ENCODE measurements at places on chromosomes 5 and 9. TPM values are rescaled to one million over a fixed set of nuclear protein-coding genes. Genes with fewer than 3 reads are reported as not detected.
A peak's percentile ranks its signal among the peaks of the same experiment; 100 is the strongest.

The BHMT2 gene
- 29.6 TPM for total RNA-seq

The C5orf58 gene
- total RNA-seq, result not detected

The FOXI1 gene
- total RNA-seq, result not detected

The GFI1B gene
- 1.1 TPM for total RNA-seq

The WDR38 gene
- 0.59 TPM for total RNA-seq

The GFRA3 gene
- total RNA-seq, result 3.2 TPM

The GABRP gene
- 0.10 TPM for total RNA-seq

DNA sequence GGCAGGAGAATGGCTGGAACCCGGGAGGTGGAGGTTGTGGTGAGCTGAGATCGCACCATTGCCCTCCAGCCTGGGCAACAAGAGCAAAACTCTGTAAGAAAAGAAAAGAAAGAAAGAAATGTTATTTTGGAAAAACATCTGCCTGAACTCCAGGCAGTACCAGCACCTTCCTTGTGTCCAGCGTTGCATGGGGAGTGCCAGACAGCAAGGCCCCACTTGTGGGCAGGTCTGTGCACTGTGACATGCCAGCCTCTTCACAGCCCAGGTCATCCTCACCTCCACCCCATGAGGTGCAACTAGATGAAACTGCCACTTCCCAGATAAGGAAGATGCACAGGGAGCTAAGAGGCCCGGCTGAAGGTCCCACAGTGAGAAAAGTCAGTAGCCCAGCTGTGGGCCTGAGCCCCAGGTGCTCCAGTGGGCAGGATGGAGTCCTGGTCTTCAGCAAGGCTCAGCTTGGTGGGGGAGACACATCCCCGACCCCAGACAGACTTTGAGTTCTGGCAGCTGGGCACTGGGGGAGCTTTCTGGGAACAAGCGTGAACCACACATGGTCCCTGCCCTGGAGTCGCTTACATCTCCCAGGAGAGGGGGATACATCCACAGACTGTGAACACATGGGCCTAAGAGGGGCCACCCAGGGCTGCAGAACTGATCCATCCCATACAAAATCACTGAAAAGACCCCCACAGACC lies 146.9 kb upstream of the IER5L start:
- no peak for DNase-seq

DNA sequence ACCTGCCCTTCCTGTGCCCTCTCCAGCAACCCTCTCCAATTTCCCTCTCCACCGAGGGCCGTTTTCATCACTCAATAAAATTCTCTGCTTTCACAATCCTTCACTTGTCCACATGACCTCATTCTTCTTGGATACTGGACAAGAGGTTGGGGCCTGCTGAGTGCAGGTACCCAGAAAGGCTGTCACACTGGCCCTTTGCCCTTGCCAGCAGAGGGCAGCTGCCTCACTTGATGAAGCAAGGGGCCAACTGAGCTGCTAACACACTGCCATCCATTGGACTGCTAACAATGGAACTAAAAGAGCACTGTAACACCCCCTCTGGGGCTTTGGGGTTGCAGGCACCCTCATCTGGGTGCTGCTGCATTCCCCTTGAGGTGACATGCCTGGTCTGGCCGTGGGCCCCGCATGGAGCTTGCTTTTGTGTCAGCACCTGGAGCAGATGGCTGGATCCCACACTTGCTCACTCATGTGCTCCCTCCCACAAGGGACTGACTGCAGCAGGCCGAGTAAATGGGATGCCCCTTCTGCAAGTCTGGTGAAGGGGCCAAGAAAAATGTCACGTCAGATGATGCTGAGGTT lies 308.1 kb upstream of the ADCY2 start:
- DNase-seq, result no peak

- no peak for DNase-seq
Measured at GRCh38 chr9:114364134-114365041, 23.4 kb downstream of the AKNA start.

GRCh38 chr9:132698989-132699388 lies 28.7 kb downstream of the GTF3C4 start:
- DNase-seq, result no peak

DNA sequence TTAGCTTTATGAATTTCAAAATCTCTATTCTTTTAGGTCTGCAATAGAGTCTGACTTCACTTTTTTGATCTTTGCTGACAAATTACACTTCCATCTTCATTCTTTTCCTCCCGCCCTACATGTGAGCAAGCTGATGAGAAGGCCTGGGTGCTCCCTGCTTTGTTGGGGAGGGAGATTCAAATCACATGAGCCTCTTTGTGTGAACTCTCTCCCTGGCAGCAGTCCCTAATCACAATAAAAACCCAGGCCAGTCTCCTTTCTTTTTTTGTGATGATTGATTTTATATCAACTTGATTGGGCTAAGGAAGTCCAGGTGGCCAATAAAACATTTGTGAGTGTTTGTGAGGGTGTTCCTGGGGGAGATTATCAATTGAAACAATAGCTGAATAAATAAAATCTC lies 89.4 kb downstream of the PSAT1 start:
- no peak for DNase-seq

DNA sequence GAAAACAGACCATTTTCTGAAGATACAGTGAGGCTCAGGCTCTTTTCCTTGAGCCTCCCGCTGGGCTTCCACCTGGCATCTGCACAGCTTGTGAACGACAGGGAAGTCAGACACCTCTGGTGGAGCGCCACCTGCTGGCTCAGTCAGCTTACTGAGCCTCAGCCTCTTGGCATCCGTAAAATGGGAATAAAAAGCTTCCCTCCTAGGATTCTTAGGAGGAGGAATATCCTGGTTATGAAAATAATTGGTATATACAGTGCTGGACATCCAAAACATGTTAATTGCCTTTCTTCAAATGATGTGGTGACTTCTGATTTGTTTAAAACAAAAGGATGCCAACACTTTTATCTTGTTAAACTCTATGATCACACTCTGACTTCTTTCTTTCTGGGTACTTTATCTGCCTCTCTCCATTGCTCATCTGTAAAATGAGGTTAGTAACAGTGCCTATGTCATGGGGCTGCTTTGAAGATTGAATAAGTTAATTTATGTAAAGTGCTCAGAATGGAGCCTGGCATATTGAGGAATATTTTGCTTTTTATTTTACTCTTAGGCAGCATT lies 67.5 kb downstream of the MAMDC2 start:
- peak; percentile 35 for DNase-seq

- peak; percentile 47 for DNase-seq
Measured at GRCh38 chr5:127683008-127683407, 20.2 kb upstream of the CCDC192 start.

DNA sequence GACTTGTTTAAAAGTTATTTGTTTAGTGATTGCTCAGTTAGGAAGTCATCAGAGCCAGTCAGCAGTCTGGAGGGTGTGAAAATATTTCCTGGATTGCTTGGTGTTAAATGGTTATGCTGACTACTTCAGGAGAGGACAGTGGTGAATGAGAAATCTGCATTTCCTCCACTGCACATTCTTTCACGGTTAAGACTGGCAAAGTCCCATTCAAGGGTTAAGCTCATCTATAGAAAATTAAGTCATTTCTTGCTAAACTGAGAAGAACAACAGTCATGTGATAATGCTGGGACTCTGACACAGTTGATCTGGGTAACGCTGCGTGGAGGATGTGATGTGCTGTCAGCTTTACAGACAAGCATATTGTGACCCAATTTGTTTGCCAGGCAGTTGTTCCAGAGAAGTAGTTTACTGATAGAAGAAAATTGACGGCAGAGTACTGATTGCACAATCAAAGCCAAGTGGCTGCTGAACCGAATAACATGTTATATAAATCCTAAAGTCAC lies 80.4 kb downstream of the GRAMD2B start:
- DNase-seq, result no peak

- no peak for DNase-seq
Measured at GRCh38 chr5:101142102-101142501, 239.0 kb upstream of the ST8SIA4 start.

DNA sequence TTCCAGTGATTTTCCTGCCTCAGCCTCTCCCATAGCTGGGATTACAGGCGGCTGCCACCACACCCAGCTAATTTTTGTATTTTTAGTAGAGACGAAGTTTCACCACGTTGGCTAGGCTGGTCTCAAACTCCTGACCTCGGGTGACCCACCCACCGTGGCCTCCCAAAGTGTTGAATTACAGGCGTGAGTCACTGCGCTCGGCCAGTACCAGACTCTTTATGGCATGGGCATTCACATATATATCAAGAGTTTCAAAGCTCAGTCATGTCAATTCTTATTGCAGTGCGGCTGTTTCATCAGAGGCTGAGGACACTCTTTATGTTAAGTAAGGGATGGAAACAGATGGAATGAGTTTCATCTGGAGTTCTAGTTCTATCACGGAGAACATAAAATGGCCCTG lies 315.2 kb upstream of the CDH6 start:
- no peak for DNase-seq

- DNase-seq, result peak; percentile 51
Measured at GRCh38 chr5:141343242-141343952, at the start of gene PCDHGA3. PCDHGA3 (plus strand) TSS chr5:141343829; CDS start chr5:141344034, 205 bp downstream.

All from spinal cord (tissue), 10 donors.